Fibroblast of lung (primary cell): ENCODE measurements at places on chromosomes 4 and X. TPM values are rescaled to one million over a fixed set of nuclear protein-coding genes. Genes with fewer than 3 reads are reported as not detected.

Gene SSX3
- total RNA-seq = not detected in 2 replicates

DNA sequence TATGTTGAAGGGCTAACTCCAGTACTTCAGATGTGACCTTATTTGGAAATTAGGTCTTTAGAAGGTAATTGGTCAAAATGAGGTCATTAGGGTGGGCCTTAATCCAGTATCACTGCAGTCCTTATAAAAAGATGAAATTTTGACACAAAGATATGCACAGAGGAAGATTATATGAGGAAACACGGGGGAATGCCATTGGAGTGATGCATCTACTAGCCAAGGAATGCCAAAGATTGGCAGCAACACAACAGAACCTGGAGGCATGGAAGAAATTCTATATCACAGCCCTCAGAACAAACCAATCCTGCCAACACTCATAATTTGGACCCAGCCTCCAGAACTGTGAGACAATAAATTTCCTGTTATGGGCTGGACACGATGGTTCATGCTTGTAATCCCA, 17.6 kb downstream of the TRIM61 start:
- H3K27me3 ChIP-seq = no peaks in the 10 kb centered on the region
- no peaks in the 10 kb centered on the region for H3K36me3 ChIP-seq
- no peak overlapping the region for H3K27ac ChIP-seq
- H3K4me1 ChIP-seq = peaks cover 4% of the 10 kb centered on the region
- no peak overlapping the region for H3K4me3 ChIP-seq

DNA sequence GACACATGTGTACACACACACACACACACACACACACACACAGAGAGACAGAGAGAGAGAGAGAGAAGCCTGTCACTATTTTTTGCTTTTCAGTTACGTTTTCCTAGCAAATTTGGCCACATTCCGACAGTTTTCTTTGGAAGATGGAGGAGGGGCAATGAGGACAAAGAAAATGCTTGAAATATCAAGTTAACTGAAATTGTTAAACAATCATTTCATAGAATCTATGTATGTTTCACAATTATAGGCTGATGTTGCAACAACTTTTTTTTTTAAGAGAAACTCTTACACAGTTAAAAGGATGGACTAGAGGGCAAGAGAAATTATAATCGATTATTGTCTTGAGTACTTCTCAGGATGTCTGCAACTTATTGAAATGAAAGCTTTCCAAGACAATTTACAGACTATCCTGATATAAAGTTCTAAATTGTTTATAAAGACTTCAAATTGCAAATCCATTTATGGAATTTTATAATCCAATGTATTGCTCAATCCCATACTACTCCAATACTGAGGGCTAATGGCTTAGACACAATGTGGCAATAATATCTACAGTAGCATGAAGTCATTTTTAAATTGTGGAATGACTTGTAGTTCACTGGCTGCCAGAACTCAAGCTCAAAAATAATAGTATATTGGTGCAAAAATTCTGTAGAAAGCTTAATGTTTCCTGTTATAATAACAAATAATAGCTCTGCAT, 647.0 kb upstream of the PCDH7 start:
- H3K27me3 ChIP-seq = no peaks in the 10 kb centered on the region
- H3K4me3 ChIP-seq = no peak overlapping the region
- no peaks in the 10 kb centered on the region for H3K36me3 ChIP-seq

GRCh38 chrX:148659481-148659880, 159.1 kb downstream of the AFF2 start:
- DNase-seq = peak; percentile 43
- H3K4me1 ChIP-seq = no peaks in the 10 kb centered on the region
- H3K4me3 ChIP-seq = no peak overlapping the region
- H3K36me3 ChIP-seq = no peaks in the 10 kb centered on the region

DNA sequence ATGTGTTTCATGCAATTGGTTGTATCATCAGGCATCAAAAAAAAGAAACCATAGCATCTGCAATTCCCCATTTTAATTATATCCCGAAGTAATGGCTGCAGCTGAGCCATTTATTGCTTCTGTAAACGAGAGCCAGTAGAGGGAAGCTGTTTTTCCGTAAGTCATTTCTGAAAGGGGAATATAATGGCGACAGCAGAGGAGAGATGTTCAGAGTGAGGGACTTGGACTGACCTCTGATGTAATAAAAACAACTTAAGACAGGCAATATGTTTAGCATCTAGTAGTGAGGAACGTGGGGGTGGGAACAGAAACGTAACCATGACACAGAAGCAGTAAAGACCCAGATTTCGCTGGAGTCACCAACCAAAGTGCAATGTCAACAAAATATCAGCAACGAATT, 31.5 kb upstream of the NAA11 start:
- no peaks in the 10 kb centered on the region for H3K4me1 ChIP-seq
- no peak for DNase-seq
- no peak overlapping the region for H3K4me3 ChIP-seq
- no peak overlapping the region for H3K27ac ChIP-seq
